Mesendoderm (in vitro differentiated cells): ENCODE measurements at places on chromosomes 5 and 9.

DNA sequence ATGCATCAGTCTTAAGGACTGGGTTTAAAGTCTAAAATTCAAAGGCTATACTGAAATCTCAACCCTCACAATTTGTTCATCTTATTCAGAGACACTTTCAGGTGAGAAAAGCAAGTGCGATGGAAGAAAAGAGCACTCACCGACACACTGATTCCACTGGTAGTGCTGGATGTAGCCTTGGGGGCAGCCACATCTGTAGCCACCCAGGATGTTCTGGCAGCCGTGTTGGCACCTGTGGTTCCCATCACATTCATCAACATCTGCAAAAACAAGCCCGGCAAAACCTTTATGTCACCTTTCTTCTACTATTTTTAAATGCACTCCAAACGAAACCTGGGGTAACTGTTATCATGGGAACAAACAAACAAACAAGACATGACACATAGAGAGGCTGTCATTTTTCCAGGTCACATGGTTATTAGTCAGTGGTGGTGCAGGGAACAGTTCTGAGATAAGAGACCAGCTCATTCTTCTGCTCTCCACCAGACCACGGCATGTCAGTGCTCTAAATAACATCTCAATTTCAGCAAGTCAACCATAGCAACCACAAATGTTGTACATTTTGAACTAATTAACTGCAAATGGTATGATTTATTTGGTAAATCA lies 188.4 kb downstream of the SLC12A2 start:
- DNase-seq = peak; percentile 56
- H3K27me3 ChIP-seq = no peaks in the 10 kb centered on the region
- H3K36me3 ChIP-seq = peaks cover 15% of the 10 kb centered on the region
- H3K4me1 ChIP-seq = no peaks in the 10 kb centered on the region
- no peak overlapping the region for H3K4me3 ChIP-seq
- no peak overlapping the region for H3K27ac ChIP-seq

GRCh38 chr5:143968071-143968878 lies 156.3 kb downstream of the HMHB1 start:
- no peak overlapping the region for H3K4me3 ChIP-seq
- no peaks in the 10 kb centered on the region for H3K27me3 ChIP-seq

GRCh38 chr9:89358376-89358916 lies 40.1 kb downstream of the SECISBP2 start:
- no peak overlapping the region for H3K27ac ChIP-seq
- DNase-seq = no peak
- H3K4me3 ChIP-seq = no peak overlapping the region
- no peaks in the 10 kb centered on the region for H3K27me3 ChIP-seq

DNA sequence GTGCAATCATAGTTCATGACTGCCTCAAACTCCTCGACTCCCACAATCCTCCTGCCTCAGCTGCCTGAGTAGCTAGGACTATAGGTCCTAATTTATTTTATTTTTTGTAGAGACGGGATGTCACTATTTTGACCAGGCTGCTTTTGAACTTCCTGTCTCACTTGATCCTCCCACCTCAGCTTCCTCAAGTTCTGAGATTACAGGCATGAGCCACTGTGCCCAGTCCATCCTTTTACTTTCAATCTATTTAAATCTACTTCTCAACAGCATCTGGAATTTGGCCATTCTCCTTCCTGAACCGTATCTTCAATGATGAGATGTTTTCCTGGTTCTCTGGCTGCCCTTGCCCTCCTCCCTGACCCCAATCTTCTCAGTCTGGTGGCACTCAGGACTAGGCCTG lies 12.2 kb upstream of the GRIN1 start:
- no peak overlapping the region for H3K27ac ChIP-seq
- H3K36me3 ChIP-seq = no peaks in the 10 kb centered on the region
- no peak overlapping the region for H3K4me3 ChIP-seq

GRCh38 chr5:322281-322941 lies 897 bp downstream of the AHRR start:
- no peaks in the 10 kb centered on the region for H3K4me1 ChIP-seq
- no peak overlapping the region for H3K27ac ChIP-seq
- no peak for DNase-seq
